NCI-H1930 (cell line): ENCODE measurements at places on chromosomes 4 and X.
A peak's percentile ranks its signal among the peaks of the same experiment; 100 is the strongest.

DNA sequence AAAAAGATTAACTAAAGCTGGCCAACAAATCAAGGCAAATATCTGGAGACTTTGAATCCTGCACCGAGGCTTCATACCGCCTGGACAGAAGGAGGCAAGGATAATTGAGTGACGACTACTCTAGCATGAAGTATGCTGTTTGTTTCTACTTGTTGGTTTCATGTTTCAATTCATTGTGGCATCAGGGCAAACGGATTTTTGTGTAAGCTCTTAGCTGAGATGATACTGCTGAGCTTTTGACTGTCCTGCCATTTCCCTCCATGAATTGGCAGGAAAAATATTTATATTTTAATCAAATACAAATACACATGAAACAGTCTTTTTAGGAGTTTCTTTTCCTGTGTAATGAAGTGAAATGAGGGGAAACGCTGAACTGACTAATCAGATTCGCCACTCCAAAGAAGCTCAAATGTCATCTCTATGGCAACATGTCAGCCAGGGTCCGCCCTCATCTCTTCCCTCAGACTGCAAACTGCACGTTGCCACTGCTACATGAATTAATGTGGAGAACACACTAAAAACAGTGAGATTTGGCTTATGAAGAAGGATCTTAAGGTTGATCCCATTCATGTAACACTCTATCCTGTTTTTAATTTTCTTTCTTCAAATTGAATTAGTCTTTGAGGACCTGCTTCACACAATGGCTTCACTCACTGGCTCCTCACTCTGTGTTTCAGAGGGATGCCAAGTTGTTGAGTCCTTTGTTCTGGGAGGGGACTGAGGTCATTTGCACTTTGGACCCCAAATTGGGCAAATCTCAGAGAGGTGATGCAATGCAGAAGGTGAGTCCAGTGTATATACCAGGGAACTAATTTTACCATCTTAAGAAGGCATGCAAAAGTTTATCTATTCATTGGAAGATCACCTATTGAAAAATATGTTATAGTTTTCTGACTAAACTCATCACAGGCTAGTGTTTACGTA lies 149.6 kb upstream of the MID1 start:
- peak; percentile 35 for DNase-seq

- DNase-seq, result no peak
Observed at GRCh38 chr4:89337681-89338080, 30.1 kb upstream of the GPRIN3 start.

GRCh38 chr4:27836523-27836922 lies 975.9 kb downstream of the STIM2 start:
- DNase-seq, result no peak

- DNase-seq, result no peak
Observed at GRCh38 chrX:80550722-80551121, 130.5 kb downstream of the TENT5D start.

GRCh38 chrX:71953946-71954345 lies 43.3 kb downstream of the NHSL2 start:
- DNase-seq, result no peak

DNA sequence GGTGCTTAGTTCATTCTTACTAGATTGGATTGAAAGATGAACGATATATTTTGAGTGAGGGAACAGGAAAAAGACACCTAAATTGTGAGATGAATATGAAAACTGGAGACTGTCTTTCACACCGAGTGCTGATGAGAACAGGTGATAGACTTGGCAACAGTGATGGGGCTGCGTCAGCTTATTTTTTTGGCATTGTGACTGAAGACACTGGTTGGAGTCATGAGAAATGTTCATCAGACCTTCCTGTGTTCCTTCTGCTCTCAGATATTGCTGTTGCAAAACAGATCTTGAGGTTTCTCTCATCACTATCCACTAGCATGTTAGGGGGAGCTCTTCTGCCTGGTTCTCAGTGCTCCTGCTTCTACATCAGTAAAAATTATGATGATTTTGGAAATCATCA lies 124.2 kb upstream of the KCNIP4 start:
- DNase-seq, result no peak

GRCh38 chrX:103730147-103730795 lies 19.6 kb downstream of the TMEM31 start:
- no peak for DNase-seq
